ENCODE measurements at places on chromosomes 16 and 17.

- DNase-seq: no peak
Observed at GRCh38 chr17:72258711-72259110, 137.9 kb downstream of the SOX9 start.

DNA sequence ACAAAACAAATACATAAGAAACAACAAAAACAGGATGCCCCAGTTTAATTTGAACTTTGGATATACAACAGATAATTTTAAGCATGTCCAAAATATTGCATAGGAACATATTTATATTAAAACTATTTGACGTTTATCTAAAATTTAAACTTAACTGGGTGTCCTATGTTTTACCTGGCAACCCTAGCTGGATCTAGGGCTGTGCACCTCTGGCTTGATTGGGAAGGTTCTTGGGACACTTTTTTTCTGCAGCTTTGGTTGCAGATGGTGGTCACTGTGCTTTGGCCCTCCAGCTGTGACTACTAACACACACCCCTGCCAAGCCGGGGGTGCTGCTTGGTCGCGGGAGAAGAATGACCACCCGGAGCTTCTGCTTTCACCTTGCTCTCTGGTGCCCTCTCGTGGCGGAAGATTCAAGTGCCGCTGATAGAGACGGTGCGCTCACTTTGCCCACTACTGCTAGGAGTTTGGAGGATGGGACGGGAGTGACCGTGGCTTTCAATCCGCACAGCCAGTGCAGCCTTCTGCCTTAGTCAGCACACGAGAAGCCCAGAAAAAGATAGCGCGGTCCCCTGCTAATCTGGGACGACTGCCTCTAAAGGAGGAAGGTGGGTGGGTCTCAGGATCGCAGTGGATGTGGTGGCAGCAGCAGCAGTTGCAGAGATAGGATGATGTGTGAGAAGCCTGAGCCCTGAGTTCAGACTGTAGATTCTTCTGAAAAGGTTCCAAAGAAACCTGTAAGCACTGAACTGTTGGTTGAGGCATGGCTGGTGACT is 6.7 kb downstream of the SPACA3 start:
- peak; percentile 25 for DNase-seq

- DNase-seq: no peak
Observed at GRCh38 chr17:72665852-72666851, 426.3 kb downstream of the SLC39A11 start.

- no peak for DNase-seq
Observed at GRCh38 chr16:5216441-5217080, 119.0 kb upstream of the EEF2KMT start.

GRCh38 chr17:40284085-40284713 is 3.5 kb upstream of the CDC6 start:
- no peak for DNase-seq

- peak; percentile 47 for DNase-seq
Observed at GRCh38 chr17:20992987-20993862, 49.6 kb downstream of the USP22 start.

- no peak for DNase-seq
Observed at GRCh38 chr17:39364236-39365025, 37.0 kb downstream of the FBXL20 start.

DNA sequence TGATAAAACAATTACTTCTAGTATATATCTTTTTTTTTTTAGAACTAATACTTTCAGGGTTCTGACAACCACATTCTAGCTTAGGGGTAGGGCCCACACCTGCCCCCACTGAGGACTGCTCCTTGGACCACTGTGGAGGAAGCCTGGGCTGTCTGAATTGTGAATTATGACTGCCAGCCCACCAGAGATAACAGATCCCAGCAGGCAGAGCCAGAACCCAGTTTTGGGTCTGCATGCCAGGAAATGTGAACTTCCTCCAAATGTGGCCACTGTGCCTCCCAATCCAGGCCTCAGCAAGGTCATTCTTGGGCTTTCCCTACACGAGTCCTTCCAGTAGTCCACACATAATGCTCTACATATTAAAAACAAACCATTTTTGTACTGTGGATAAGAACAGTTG is 15.9 kb downstream of the VEZF1 start:
- no peak for DNase-seq

GRCh38 chr17:72165867-72166439 is 45.1 kb downstream of the SOX9 start:
- no peak for DNase-seq

DNA sequence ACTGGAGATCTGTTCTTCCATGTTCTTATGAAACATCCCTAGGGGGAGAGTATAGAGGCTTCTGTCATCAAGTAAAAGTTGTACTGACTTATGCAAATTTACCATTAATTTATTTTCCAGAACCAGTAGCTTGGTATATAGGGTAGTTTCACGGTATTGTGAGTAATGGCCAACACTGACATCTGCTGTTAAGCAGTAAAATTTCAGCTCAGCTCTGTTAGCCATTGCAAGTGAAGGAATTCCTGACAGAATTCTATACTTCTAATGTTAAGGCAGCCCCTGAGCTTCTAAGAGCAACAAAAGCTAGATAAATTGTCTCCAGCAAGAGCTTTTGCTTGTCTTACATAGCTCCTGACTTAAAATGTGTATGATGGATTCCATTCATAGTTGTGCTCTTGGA is 613.5 kb upstream of the C16orf82 start:
- no peak for DNase-seq

DNA sequence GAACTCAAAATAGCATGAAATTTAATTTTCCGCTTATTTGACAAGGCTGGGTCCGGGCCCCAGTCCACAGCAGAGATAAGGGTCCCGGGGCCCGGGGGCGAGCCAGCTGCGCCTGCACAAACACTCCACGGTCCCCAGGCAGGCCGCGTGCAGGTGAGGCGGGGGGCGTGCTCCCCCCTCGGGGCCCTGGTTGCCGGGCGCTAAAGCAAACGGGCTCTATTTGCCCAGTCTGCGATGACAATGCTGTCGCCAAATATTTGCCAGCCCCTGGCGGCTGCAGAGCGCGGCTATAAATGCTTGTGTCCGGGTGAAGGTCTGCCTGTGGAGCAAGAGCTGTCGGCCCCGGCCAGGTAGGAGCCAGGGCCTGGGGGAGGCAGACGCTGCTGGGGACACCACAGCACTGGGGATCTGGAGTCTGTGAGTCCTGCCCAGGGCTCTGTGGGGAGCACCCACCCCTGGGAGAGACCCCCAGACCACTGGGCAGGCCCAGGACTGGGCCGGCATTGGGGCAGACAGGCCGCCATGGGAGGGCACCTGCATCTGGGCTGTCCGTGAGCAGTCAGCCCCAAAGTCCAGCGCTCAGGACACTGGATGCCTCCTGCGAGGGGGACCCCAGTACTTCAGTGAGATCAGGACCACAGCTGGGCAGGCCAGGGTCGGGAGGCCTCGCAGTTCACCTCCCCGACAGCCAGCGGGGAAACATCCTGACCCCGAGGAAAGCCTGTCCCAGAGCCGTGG is at the start of gene PERCC1:
Gene PERCC1, plus strand, starts transcription at position 320 of the 738 bp plus-strand sequence. CDS start 1,516 bp downstream, outside the sequence.
- peak; percentile 81 for DNase-seq

Data from NCI-H2081 (cell line).